ENCODE measurements at places on chromosomes 5 and 9.

DNA sequence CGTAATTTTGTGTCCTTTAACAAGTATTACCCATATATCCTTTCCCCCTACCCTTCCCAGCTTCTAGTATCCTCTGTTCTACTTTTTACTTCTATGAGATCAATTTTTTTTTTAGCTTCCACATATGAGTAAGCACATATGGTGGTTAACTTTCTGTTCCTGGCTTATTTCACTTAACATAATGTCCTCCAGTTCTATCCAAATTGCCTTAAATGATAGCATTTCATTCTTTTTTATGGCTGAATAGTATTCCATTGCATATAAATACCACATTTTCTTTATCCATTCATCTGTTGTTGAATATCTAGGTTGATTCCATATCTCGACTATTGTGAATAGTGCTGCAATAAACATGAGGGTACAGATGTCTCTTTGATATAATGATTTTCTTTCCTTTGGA is 36.4 kb downstream of the SKIC3 start:
- no peak for DNase-seq

GRCh38 chr5:1152156-1152555 is 40.3 kb upstream of the SLC12A7 start:
- DNase-seq = no peak

DNA sequence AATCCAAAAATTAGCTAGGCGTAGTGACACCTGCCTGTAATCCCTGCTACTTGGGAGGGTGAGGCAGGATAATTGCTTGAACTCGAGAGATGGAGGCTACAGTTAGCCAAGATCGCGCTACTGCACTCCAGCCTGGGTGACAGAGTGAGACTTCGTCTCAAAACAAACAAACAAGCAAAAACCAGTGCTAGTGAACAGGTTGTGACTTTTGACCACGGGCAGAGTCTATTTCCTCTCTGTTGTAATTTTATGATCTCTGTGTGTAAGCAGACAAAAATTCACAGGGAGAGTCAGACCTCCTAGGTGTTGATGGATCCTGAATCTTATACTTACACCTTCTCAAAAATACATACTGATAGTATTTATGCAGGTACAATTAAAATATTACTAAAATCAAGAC is 65.8 kb downstream of the SPEF2 start:
- DNase-seq = no peak

GRCh38 chr5:139897342-139897741 is 101.7 kb downstream of the PSD2 start:
- DNase-seq = no peak

DNA sequence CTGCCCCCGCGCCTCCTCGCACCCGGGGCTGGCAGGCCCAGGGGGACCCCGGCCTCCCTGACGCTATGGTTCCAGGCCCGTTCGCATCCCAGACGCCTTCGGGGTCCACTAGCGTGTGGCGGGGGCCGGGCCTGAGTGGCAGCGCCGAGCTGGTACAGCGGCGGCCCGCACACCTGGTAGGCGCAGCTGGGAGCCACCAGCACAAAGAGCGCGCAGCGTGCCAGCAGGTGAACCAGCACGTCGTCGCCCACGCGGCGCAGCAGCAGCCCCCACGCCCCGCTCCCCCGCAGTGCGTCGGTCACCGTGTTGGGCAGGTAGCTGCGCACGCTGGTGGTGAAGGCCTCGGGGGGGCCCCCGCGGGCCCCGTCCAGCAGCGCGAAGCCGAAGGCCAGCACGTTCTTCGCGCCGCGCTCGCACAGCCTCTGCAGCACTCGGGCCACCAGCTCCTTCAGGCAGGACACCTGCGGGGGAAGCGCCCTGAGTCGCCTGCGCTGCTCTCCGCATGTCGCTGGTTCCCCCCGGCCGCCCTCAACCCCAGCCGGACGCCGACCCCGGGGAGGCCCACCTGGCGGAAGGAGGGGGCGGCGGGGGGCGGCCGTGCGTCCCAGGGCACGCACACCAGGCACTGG is 548 bp downstream of the TERT start:
- DNase-seq = no peak

DNA sequence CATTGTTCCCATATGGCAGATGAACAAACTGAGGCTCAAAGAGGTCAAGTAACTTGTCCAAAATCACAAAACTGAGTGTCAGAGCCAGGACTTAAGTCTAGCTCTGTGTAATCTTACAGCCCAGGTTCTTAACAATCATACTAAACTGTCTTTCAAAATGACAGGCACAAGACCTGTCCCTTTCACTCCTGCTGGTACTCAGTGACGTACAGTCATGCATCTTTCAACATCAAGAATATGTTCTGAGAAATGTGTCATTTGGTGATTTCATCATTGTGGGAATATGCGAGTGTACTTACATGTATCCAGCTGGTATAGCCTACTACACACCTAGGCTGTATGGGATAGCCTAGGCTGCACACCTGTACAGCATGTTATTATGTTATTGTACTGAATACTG is 646.8 kb upstream of the WWC1 start:
- no peak for DNase-seq

DNA sequence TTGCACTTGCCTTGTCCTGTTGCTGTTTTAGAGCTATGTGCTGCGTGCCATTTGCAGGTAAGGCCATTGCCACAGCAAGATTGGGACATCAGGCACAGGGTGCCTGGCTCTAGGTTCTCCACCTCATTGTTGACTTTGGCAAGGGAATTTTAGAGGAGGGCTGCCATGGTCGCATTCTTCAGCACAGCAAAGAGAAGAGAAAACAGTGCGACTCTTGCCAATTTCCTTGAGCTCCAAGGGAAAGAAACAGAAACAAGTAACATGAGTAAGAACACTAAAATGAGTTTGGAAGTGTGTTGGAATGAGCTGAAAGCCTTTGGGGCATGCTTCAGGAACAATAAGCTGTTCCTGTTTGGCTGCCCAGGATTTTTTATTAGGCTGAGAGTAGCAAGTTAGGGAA is 188.1 kb upstream of the IL12B start:
- DNase-seq = peak; percentile 34

DNA sequence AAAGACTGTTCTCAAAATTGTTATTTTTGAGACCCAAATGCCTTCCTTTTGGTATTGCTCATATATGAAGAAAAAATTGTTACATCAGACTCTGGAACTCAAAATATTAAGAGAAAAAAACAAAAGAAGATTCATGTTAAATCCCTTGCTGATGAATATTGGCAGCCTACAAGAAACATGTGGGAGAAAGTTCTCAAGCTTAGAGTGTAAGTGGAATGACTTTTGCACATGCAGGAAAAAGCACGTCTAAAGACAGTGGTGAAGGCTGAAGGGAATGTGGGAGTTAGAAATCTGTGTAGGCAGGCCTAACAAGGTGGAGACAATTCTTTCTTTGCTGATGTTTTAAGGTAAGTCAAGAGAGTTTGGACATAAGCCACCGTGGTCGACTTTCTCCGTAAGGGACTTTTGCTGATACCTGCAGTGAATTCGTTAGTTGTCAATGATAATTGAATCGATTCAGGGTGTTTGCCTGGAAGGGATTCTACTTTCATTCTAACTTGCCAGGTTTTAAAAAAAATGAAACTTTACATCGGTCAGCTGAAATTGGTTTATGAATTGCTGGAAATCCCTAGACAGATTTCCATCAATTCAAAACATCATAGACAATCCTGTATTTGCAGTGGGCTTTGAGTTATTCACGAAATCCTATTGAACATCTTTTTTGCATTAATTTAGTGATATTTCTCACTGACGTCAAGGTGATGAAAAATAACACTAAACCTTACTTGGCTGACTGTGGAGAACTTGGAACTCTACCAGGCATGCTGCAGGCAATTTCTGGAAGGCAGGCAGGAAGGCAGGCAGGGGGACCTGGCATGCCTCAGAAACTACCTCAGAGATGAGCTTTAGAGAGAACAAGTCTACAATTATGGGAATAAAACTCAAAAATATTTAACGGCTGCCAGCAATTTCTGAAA is 359.1 kb upstream of the ADAMTSL1 start:
- DNase-seq = peak; percentile 34

DNA sequence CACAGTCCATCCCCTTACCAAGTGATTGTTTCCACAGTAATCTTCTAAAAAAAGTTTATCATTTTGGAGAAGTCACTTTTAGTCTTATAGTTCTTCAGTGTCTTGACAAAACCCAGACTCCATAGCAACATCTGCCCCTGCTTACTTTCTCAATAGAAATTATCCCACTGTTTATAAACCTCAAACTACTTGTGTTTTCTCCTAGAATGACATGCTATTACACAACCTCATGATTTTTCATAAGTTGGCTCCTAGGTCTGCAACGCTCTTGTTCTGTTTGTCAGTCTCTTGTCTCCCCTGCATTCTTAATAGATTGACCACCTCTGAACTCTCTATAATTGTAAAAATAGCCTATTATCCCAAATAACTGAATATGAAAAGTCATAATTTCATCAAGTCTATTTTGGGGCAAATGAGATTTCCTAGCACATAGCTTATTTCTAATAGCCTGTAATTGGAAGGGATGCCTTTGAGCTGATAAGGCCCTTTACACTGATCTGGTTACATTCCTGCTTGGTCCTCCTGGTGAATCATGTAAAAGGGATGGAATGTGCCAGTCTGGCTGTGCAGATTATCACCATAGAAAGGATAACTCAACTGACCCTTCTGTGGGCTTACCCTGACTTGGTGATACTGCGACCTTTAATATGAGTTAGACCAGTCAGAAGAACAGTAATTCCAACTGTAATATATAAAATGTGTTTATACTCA is 69.6 kb downstream of the CHSY3 start:
- DNase-seq = no peak

- DNase-seq = peak; percentile 20
Measured at GRCh38 chr9:14797435-14797834, 74.9 kb upstream of the CER1 start.

DNA sequence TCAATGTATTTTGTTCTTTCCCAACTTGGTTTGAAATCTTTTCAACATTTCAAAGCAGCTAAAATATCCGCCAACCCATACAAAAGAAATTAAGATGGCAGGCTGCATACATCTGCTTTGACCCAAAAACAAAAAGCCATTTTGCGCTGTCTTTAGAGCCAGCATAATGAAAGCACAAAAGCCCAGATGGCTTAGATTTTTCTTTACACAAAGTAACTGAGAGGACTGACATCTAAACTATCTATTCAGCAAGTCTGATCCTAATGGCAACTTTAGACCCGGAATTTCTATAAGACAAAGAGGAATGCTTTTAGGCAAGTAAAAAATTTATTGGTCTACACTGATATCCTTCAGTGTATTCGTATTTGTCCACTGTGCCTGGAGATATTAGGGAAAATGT is 86.3 kb downstream of the MYO10 start:
- DNase-seq = no peak

- DNase-seq = no peak
Measured at GRCh38 chr5:116472274-116472673, 102.3 kb downstream of the SEMA6A start.

DNA sequence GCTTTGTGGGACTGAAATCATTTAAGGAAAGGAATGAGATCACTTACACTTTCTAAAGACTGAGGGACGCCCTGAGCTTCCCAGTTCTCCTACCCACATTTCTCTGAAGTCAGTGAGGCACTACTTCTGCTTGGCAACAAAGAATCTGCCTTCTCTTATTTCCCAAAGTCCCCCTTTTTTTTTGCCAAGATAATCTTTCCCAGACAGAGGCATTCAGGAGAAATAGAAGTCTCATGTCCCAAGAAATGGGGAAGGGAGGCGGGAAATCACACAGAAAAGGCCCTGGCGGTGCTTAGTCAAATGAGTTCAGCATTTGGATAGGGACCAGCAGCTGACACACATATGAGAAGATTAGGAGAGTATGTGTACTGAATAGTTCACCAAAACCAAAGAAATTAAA is 159.7 kb downstream of the MUSK start:
- peak; percentile 39 for DNase-seq

DNA sequence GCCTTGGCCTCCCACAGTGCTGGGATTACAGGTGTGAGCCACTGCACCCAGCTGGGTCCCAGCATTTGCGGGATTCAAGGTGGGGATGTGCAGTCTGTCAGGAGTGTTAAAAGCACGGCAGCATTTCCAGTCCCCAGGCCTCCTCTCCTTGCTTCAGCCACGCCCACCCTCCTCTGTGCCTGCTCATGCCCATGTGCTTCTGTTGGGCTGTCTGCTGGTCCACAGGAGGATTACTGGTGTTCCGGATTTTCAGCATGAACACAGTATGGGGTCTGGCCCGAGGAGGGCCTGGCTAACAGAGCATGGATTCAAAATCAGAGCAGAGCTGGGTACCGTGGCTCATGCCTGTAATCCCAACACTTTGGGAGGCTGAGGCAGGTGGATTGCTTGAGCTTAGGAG is 5.5 kb downstream of the ARRDC1 start:
- no peak for DNase-seq

DNA sequence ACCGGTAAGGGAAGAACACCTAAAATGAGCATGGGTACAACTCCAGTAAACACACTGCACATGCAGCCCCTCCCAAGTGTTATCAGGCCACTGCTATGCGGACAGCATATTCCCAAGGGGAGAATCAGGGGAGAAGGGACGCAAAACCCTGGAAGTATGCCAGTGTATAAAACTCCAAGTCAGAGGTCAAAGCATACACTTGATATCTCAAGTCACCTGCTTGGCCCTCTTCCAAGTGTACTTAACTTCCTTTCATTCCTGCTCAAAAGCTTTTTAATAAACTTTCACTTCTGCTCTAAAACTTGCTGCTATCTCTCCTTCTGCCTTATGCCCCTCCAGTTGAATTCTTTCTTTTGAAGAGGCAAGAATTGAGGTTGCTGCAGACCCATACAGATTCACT is 408.1 kb downstream of the HTR1A start:
- DNase-seq = no peak

DNA sequence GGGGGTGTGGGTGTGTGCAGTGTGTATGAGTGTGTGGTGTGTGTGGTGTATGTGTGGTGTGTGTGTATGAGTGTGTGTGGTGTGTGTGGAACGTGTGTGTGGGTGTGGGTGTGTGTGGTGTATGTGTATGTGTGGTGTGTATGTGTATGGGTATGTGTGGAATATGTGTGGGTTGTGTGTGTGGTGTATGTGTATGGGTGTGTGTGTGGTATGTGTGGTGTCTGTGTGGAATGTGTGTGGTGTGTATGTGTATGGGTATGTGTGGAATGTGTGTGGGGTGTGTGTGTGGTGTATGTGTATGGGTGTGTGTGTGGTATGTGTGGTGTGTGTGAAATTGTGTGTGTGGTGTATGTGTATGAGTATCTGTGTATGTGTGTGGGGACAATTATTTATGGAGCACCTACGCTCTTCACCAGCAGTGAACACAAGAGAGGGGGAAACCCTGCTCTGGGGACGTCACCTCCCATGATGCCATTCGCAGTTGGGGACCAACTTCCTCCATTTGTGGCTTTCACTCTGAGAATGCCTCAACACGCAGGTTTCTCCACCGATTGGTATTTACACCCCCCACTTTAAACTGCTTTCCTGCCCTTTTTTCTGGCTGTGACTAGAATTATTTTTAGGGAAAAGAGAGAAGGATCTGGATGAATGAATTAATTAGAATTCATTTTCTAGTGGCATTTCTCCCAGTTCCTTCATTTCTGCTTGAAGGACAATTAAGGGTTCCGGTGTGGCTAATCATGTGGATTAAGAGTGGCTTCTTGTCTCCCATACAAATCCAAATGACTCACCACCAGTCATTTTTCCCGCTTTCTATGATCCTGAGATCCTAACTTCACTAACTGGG is 238.1 kb downstream of the ROR2 start:
- DNase-seq = no peak

Data from fibroblast of the conjunctiva (primary cell).